CD4-positive, alpha-beta T cell treated with Interleukin-4 for 1 hour (primary cell): ENCODE measurements at places on chromosomes 2 and 18.

DNA sequence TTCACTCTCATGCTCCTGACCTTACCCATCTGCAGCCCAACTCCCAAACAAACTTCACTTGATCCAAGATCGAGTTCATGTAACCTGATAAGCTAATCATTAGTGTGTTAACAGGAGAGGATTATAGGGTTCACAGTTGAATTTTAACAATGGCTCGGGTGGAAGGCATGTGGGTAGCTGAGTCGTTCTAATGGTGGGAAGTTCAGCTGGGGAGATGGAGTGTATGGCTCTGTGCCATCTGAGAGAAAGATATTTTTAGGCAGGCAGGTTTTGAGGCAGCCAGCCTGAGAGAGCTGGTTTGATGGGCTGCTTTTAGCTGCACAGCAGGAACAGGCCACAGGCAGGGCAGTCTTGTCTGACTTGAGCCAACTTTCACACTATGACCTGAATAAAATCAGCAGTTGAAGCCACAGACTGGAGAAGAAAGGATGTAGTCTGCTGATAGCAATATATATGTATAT, 17.7 kb upstream of the NFE2L2 start:
- no peak for DNase-seq

- DNase-seq, result peak; percentile 53
These were observed 17.4 kb upstream of the NEMP2 start for GRCh38 chr2:190551928-190552327.

DNA sequence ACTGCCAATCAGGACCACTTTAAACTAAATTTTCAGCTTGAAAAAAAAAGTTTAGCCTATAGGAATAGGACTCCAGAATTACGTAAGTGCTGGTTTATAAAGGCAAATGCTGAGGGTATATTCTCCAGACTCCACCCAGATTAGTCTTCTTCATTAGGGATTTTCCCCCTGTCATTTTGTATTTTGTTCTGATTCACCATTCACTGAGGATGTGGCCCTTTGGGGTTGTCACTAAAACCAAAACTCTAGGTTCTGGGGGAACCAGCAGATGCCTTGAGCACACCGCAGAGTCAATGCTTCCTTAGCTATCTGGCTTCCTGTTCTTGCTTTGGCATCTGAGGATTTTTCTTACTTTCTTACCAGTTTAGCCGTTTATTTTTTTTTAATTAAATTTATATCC, 10.5 kb downstream of the SCYGR4 start:
- DNase-seq, result no peak

- no peak for DNase-seq
These were observed 165.7 kb upstream of the RAB12 start for GRCh38 chr18:8443505-8443904.

DNA sequence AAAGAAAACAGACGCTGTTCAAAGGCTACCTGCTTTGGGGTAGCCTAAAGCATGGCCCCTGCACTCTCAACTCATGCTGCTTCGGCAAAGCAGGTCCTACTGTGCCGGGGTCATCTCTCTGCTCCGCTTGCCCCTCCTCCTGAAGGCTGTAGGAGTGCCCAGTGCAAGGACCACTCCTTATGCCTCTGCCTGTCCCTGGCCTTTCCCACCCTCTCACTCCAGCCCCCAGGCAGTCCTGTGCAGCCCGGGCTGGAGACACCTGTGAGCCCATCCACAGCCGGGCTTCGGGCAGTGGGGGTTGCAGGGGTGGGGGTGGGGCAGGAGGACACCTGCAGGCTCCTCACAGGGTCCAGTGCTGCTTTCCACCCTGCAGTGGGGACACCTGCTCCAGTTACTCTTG, 69.1 kb downstream of the ACKR3 start:
- no peak for DNase-seq

GRCh38 chr2:59005836-59006615, 764.9 kb upstream of the FANCL start:
- no peak for DNase-seq

DNA sequence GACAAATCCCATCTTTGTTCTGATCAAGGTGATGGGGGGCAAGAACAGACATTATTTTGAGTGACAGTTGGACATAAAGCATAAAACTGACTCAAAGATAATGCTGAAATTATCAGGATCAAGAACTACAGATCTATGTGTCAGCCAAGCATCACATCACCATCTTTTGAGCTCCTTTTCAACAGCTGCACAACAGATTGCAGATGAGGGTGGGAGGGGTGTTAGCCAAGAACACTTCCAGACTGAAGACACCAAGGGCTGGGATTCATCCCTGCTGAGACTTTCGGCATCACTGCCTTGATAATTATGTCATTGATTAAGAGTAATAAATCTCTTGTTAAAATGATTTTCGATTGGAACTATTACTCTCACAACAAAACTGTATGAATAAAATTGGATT, 191.5 kb upstream of the NETO1 start:
- DNase-seq, result no peak

DNA sequence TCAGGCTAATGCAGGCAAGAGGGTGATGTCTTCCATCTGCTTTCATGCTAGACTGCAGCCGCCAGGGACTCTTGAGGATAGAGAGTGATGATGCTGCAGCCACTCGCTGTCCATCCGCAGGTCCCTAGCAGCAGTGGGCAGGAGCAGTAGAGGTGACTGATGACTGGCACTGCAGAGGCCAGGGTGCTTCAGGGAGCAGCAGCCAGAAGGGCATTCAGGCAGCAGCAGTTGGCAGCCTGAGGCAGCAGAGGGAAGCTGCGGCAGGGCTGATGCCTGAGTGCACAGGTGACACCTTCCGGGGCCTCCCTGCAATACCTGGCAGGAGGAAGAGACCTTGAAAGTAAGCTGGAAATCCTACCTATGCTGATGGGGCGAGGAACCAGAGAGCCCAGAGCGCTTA, 214.2 kb downstream of the ICOS start:
- no peak for DNase-seq

DNA sequence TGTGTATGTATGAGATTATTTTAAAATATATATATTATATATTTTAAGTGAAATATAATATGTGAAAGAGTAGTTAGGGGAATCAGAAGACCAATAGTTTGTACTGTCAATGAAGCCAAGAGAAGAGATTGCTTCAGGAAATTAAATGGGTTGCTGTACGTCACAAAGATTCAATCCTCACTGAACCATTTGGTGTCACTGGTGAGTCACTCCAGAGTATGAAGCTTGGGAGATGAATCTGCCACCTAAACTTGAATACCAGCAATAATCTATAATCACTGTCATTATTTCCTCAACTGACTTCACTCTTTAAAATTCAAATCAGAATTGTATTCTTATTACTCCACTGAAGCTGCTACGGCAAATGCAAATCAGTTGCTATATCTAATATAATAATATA, 41.9 kb upstream of the SCN9A start:
- DNase-seq, result no peak

- no peak for DNase-seq
These were observed 186.6 kb downstream of the NEDD4L start for GRCh38 chr18:58230438-58231179.

DNA sequence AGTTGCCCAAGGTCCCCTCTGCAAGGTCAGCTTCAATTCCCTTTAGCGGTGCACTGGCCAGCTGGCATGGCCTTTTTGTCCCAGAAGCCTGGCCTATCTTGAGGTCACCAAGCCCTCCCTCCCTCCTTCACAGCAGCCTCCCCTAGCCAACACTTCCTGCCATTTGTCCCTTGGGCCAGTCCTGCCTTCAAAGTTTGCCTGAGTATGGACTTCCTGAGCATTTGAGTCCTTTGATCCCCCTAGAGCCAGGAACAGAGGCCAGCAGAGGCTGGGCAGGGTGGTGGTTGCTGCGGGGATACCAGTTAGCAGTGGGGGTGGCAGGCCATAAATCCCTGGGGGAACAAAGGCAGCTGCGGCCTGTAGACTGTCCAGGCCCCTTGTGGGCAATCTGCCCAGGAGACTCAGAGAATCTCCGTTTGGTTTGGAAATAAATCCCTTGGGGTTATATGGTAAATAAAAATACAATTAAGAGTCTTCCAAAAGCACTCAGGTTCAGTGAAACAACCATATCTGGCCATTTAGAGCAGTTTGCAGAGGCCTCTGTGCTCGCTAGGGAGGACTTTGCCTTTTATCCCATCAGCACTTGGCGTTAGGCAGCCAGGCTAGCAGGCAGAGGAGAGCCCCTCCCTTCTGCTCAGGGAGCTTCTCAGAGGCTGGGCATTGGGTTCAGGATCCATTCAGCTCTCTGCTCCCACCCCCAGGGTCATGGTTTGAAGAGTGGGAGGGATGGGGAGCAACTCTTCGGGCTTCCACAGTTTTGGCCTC, 3.1 kb upstream of the HES6 start:
- no peak for DNase-seq

GRCh38 chr2:8120506-8120860, 561.4 kb upstream of the ID2 start:
- DNase-seq, result no peak

DNA sequence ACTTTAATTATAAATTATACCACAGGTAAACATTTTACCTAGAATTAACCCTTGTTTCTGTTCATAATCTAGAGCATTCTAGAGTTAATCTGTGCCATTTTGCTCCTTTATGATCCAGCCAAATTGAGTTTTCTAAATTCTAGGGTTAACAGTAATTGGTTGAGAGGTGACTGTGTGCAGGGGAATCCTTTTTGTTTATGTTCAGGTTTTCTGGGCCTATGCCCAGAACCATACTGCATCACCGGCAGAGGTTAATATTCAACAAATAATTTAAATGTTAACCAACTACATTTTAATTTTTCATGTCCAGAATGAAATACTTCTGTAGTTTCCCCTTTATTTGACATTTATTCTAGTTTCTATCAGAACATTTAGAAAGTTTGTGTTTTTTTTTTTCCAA, 32.3 kb downstream of the CARF start:
- DNase-seq, result no peak

DNA sequence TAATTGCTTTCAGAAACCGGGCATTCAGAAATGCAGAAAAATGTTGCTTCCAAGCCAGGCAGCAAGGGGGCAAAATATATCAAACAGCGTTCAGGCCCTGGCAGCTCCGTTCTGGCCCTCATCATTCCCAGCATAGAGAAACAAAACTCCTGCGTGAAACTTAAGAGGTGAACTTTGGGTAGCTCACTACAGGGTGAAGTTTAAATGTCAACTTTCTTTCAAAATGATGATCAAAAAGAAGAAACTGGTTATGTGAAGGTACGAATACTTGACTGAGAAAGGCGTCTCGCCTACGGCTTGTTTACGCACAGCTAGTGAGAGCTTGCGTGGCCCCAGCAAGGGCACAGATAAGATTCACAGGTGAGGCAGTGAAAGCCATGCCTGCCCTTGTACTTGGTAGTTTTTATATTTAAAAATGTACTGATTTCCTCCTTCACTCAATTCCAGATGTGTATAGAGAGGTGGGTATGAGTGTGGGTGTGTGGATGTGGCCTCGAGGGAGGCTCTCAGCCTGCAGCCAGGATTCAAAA, 127.5 kb downstream of the NFATC1 start:
- DNase-seq, result no peak

DNA sequence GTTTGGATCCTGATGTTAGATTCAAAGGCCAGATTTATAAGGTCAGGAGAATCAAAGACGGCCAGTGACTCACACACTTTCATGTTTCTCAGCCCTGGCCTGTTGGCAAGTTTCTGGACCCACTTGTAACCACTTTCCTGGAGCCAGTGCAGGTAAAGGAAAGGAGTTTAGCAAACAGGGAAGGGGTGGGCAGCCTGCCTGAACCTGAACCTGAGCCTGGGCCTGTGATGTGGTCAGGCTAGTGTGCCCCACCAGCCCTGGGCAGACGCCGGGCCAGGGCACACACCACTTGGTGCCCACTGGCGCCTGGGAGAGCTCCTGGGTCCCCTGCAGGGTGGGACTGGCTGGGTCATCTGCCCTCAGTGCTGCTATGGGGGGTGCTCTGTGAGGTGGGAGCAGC, 100.5 kb upstream of the SPRED2 start:
- no peak for DNase-seq

DNA sequence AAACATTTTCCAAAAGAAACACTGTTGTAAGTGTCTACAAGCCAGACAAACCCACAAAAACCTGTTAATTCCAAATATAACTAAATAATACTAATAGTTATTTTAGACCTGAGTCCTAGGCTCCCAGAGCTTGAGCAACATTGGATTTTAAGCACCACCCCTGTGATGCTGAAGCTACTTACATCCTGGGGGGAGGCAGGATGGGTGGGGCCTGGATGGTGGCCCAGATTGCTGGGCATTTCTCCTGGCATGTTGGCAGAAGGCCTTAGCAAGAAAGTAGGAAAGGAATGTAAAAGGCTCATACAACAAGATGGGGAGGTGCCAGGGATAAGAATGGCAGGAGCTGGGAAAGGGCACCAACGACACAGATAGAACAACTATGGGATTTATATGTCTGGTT, 50.7 kb upstream of the OTX1 start:
- no peak for DNase-seq

GRCh38 chr2:52995424-52995823, 772.2 kb upstream of the CHAC2 start:
- no peak for DNase-seq

- DNase-seq, result peak; percentile 33
These were observed 41.8 kb downstream of the TGFBRAP1 start for GRCh38 chr2:105287692-105288091.

DNA sequence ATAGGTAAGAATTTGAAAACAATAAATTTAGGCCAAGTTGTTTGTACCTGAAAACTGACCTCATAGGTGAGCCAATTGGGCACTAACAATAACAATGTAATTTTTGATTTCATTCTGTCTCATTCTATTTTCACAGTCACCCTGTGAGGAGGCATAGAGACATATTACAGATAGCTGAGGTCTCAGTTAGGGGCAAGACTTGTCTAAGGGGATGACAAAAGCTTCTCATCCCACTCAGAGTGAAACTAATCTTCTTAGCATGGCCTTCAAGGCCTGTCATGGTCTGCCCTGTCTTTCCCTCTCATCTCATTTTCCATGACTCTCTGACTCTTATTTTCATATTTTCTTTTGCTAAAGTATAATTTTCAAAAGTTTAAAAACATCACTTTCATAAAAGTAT, 562.0 kb upstream of the TNP1 start:
- DNase-seq, result no peak

- DNase-seq, result no peak
These were observed 466.3 kb upstream of the RAB12 start for GRCh38 chr18:8142932-8143331.

DNA sequence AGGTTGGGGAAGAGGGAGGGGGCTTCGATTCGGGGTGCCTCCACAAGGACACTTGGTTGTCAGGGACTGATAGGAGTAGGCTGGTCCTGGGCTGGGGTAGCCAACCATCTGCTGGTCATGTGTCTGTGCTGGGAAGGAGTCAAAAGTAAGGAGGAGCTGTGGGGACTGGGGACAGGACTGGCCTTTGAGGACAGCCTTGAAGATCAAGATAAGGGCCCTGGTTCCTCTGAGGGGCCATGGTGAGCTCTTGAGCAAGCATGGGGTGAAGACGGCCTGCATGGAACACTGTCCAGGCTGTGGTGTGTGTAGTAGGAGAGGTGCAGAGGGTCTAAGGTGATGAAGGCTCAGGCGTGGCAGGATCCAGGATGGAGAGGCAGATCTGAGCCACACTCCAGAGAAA, 1.7 kb downstream of the CYP27A1 start:
- no peak for DNase-seq

DNA sequence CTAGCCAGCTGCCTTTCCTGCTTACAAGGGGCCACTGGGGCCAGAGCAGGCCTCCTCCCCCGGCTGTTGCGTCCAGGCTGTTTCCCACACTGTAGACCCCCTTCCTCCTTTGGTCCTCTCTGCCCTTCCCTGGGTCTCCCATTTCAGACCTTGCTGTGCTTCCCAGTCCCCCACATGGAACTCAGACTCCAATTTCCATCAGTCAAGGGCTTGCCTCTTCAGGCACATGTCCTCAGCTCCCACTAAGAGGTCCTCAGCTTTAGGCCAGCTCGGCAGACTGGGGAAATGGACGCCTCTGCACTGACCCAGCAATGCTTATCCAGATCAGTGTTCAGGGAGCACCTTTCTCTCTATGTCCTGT, 98.0 kb upstream of the BZW1 start:
- DNase-seq, result no peak

- no peak for DNase-seq
These were observed 3.3 kb downstream of the GPR39 start for GRCh38 chr2:132419941-132420340.
